ENCODE measurements at places on chromosomes 12 and 14.
A peak's percentile ranks its signal among the peaks of the same experiment; 100 is the strongest.

DNA sequence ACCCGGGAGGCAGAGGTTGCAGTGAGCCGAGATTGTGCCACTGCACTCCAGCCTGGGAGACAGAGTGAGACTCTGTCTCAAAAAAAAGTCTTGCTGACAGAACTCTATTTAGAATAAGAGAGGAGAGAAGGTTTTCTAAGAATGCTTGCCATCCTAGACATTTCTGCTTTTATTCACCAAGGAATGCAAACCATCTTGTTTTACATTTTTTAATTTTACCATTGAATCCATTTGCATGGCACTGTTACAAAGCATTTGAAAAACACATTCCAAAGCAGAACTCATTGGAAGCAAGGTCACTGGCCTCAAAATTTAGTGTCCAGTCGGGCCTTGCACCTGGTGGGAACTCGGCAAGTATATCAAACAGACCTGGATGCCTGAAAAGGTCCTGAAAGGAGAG lies 44.2 kb upstream of the RASSF3 start:
- H3K4me3 ChIP-seq, result no peak overlapping the region
- no peaks in the 10 kb centered on the region for H3K27me3 ChIP-seq
- DNase-seq, result no peak
- H3K4me1 ChIP-seq, result peaks cover 5% of the 10 kb centered on the region

- DNase-seq, result no peak
- H3K36me3 ChIP-seq, result no peaks in the 10 kb centered on the region
- no peak overlapping the region for H3K4me3 ChIP-seq
- H3K27me3 ChIP-seq, result no peaks in the 10 kb centered on the region
- H3K27ac ChIP-seq, result no peak overlapping the region
- H3K4me1 ChIP-seq, result no peaks in the 10 kb centered on the region
Measured at GRCh38 chr12:56994231-56994746, 12.1 kb downstream of the ZBTB39 start.

DNA sequence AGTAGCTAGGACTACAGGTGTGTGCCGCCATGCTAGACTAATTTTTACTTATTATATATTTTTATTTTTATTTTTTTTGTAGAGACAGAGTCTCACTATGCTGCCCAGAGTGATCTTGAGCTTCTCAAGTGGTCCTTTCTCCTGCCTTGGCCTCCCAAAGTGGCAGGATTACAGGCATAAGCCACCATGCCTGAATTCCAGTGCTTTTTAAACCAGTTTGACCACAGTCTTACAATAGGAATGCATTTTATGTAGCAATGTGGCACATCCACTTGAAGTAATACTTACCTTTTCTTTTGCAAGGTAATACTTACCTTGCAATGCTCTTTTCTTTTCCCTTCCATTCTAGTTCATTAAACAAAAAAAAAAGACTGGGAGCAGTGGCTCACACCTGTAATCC lies 38.0 kb upstream of the CPM start:
- H3K36me3 ChIP-seq, result no peaks in the 10 kb centered on the region
- H3K4me3 ChIP-seq, result no peak overlapping the region
- no peaks in the 10 kb centered on the region for H3K27me3 ChIP-seq
- H3K27ac ChIP-seq, result no peak overlapping the region

GRCh38 chr14:94217116-94217515 lies 43.0 kb downstream of the PPP4R4 start:
- no peaks in the 10 kb centered on the region for H3K27me3 ChIP-seq
- no peak overlapping the region for H3K4me3 ChIP-seq
- H3K27ac ChIP-seq, result no peak overlapping the region
- H3K36me3 ChIP-seq, result no peaks in the 10 kb centered on the region
- H3K4me1 ChIP-seq, result no peaks in the 10 kb centered on the region
- DNase-seq, result no peak

DNA sequence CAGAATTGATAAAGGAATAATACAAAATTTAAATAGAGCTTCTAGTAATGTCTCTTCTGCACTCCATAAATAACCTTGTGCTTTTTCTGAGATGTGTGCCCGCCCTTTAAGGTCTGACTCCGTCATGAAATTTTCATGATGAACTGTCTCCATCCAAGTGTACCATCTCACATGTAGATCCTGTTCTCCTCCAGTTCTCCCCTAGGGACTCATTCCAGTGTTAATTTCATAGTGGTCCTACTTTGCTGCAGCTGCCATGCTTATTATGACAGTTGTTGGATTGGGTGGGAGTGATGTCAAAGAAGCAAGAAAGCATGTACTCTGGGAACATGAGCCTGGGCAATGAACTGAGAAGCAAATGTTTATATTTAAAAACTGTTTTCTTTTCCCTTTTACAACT lies 442.5 kb upstream of the PDE3A start:
- no peaks in the 10 kb centered on the region for H3K27me3 ChIP-seq
- no peak for DNase-seq
- no peaks in the 10 kb centered on the region for H3K4me1 ChIP-seq
- no peak overlapping the region for H3K27ac ChIP-seq
- H3K36me3 ChIP-seq, result no peaks in the 10 kb centered on the region
- no peak overlapping the region for H3K4me3 ChIP-seq

DNA sequence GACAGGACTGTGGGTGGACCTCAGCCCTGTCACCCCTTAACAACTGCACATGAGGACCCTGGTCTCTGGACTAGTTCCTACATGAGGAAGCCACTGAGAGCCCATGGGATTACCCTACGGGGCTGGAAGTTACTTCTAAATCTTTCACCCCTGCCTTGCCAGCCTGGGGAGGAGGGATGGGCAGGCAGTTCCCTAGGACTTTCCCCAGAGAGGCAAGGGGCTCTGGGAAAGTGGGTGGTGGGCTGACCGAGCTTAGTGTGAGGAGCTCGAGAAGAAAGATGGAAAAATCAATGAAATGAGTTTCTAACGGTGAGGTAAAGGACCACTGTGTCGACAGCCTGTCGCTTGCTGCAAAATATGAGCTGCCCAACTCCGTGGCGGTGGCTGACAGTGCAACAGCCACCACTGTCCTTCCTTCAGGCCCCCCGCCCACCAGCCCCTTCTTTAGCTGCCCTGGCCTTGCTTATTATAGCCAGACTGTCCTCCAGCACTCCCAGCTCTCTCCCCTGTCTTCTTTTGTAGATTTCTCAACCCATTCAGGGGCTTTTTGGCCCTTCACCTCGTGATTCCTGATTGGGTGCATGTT lies 5.0 kb downstream of the ZFHX2 start:
- peaks cover 25% of the 10 kb centered on the region for H3K4me1 ChIP-seq
- H3K36me3 ChIP-seq, result 0 out of 2 replicates have a peak, but pooled peaks cover 6% of the 10 kb centered on the region
- no peak for DNase-seq

- H3K4me1 ChIP-seq, result peaks cover 12% of the 10 kb centered on the region
- H3K27me3 ChIP-seq, result peaks cover 95% of the 10 kb centered on the region
- no peak overlapping the region for H3K27ac ChIP-seq
- DNase-seq, result no peak
Measured at GRCh38 chr12:53983950-53984572, 885 bp upstream of the HOXC10 start.

DNA sequence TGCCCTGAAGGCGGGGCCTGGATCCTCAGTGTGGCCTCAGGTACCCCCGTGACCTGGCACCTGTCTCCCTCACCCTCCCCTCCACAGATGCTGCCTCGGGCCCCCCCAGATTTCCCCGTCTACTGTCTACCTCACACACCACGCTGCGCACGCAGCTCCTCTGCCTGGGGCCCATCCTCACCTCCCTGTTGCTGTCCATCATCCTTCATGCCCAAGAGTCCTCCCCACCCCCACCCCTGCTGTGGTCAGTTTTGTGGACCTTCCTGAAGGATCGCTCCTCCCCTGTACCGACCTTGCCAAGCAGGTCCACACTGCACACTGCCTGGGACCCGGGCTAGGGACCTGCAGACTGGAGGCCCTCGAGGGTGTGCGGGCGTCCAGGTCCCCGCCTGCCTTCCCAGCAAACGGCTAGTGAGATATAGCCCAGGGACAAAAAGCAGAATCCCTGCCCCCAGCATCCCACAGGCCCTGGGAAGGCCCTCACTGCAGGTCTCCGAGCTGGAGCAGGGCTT lies 197.4 kb upstream of the DIO3 start:
- H3K27ac ChIP-seq, result no peak overlapping the region
- H3K4me1 ChIP-seq, result no peaks in the 10 kb centered on the region
- H3K36me3 ChIP-seq, result no peaks in the 10 kb centered on the region
- no peaks in the 10 kb centered on the region for H3K27me3 ChIP-seq
- DNase-seq, result peak; percentile 32

DNA sequence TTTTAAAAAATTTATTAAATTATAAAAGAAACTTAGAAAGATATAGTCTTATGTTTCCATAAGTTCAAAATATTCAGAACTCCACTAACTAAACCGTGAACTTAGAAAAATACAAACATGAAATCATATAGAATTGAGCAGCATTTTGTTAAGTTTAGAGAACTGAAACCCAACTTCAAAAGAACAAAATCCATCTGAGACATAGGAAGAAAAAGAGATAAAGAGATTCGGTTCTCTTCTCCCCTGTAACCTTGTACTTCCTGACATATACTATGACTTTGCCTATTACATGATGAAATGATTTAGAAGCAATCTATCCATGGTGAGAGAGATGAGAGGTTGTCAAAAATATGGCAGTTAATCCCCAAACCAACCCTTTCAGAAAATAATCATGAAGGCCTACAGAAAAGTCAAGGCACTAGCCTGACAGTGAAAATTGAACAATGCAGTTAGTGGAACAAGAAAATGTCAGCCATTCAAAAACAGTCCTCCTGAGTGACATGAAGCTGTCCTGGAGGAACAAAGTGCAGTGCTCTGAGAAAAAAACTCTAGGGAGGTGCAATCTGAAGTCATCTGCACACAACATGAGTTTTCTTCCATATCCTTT lies 44.0 kb downstream of the C12orf50 start:
- H3K27me3 ChIP-seq, result no peaks in the 10 kb centered on the region
- no peak overlapping the region for H3K27ac ChIP-seq
- no peaks in the 10 kb centered on the region for H3K36me3 ChIP-seq
- no peaks in the 10 kb centered on the region for H3K4me1 ChIP-seq
- no peak for DNase-seq

DNA sequence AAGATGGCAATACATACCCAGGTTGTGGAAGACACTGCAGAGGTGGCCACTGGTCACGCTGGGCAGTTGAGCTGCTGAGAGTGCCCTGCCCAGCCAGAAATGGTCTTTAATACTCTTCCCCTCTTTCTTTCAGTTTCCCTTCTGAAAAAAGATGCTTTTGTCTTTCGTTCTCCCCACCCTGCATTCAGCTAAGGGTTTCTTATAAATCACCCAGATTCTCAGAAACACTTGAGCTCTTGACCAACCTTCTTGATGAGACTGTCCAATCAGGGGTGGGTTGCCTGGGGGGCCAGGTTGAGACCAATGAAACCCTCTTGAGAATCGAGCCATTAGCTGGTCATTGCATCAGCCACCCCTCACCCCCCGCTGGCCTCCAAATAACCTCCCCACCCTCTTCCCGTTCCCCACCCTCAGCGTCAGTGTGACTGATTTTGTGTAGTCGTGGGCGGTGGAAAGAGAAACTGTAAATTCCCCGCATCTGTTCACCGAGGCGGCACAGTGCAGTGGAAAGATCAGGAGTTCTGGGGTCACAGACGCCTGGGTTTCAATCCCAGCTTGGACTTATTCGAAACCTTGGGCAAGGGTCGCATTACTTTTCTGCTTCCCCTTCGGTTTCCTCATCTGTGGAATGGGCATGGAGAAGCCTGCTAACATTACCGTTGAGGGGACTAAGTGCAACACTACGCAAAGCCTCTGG lies 52.3 kb downstream of the SLC25A47 start:
- peak overlapping the region; percentile 70 for H3K4me3 ChIP-seq
- H3K4me1 ChIP-seq, result no peaks in the 10 kb centered on the region
- peak overlapping the region; percentile 98 for H3K27ac ChIP-seq
- H3K36me3 ChIP-seq, result peaks cover 4% of the 10 kb centered on the region

GRCh38 chr14:78399316-78399889 lies 229.2 kb downstream of the NRXN3 start:
- H3K4me1 ChIP-seq, result no peaks in the 10 kb centered on the region
- no peaks in the 10 kb centered on the region for H3K36me3 ChIP-seq
- no peak overlapping the region for H3K4me3 ChIP-seq
- DNase-seq, result no peak
- H3K27me3 ChIP-seq, result no peaks in the 10 kb centered on the region

- H3K27me3 ChIP-seq, result no peaks in the 10 kb centered on the region
- H3K27ac ChIP-seq, result peak overlapping the region; percentile 28
- no peaks in the 10 kb centered on the region for H3K36me3 ChIP-seq
- H3K4me1 ChIP-seq, result peaks cover 26% of the 10 kb centered on the region
Measured at GRCh38 chr12:63967358-63968145, 123.1 kb downstream of the SRGAP1 start.

DNA sequence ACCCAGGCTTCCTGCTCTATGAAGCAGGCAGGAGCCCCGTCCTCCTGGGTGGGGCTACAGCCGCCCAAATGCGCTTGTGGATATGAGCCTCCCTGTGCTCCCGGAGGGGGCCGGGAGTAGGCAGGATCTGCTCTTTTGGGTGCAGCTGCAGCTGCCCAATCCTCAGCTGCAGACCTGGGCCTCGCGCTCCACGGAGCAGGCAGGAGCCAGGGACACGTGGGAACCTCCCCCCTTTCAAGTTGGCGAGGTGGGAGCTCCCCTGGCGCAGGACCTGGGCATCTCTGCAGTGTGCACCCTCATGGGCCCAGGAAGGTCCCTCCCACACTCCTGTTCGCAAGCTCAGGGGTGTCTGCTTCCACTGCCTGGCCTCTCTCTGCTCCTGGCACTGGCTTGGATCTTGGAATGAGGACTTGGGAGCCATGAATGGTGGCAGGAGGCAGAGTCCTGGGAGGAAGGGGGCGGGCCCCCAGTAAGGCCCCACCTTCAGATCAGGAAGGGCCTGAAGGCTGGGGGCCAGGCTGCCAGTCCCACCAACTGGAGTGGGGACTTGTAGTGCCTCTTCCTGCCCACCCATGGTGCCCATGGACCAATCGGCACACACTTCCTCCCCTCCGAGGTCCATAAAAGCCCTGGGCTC lies 61.3 kb downstream of the KLRG1 start:
- no peak overlapping the region for H3K4me3 ChIP-seq
- no peaks in the 10 kb centered on the region for H3K36me3 ChIP-seq
- no peak for DNase-seq
- no peak overlapping the region for H3K27ac ChIP-seq
- no peaks in the 10 kb centered on the region for H3K4me1 ChIP-seq
- no peaks in the 10 kb centered on the region for H3K27me3 ChIP-seq

DNA sequence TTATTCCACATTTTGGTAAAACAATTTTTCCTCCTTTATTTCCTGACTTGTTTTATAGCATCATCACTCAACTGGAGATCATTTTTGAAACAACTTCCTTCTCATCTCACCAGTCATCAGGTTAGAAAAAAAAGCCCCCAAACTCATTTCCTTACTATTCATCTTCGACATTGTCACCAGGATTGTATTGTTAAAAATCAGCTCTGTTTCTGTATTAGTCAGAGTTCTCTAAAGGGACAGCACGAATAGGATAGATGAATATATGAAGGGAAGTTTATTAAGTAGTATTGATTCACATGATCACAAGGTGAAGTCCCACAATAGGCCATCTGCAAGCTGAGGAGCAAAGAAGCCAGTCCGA lies 392.6 kb downstream of the FUT8 start:
- no peak for DNase-seq
- no peak overlapping the region for H3K27ac ChIP-seq
- no peak overlapping the region for H3K4me3 ChIP-seq
- no peaks in the 10 kb centered on the region for H3K4me1 ChIP-seq

Measured in SK-N-SH (cell line).